Ovary (tissue), 10 donors: ENCODE measurements at places on chromosomes 4 and X. TPM values are rescaled to one million over a fixed set of nuclear protein-coding genes. Genes with fewer than 3 reads are reported as not detected.

Gene ETDB
- not detected for total RNA-seq

Gene ASB9
- 0.20 TPM for total RNA-seq

- no peaks in the 10 kb centered on the region for H3K4me1 ChIP-seq
- no peak overlapping the region for H3K27ac ChIP-seq
- H3K27me3 ChIP-seq, result no peaks in the 10 kb centered on the region
- DNase-seq, result no peak
- H3K36me3 ChIP-seq, result no peaks in the 10 kb centered on the region
Measured at GRCh38 chrX:24526616-24527015, 61.5 kb downstream of the PDK3 start.

DNA sequence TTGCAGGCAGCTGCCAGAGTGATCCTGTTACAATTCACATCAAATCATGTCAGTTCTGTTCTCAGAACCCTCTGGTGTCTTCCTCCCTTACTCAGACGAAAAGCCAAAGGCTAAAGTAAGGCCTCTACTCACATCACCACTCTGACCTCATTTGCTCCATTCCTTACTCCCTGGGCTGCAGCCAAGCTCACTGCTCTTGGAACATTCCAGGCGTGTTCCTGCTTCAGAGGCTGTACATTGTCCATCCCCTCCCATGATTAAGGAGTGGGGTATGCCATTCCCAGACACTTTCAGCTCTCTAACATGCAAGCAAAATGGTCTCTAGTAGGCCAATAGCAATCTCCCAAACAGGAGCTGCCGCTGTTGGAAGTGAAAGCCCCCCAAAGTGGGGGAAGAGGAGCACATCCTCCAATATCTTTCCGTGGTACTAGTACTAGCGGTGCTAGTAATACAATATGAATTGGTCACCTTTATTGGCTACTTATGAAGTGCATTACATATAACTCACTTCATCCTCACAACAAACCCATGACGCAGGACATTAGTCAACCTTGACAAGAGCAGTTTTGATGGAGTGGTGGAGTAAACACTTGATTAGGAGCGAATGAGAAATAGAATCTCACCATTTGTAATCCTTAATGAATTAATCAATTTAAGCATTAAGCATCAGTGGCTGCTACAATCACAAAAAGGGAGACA, 15.0 kb downstream of the GAB3 start:
- no peak overlapping the region for H3K4me3 ChIP-seq
- no peaks in the 10 kb centered on the region for H3K27me3 ChIP-seq
- H3K4me1 ChIP-seq, result peaks cover 2% of the 10 kb centered on the region

DNA sequence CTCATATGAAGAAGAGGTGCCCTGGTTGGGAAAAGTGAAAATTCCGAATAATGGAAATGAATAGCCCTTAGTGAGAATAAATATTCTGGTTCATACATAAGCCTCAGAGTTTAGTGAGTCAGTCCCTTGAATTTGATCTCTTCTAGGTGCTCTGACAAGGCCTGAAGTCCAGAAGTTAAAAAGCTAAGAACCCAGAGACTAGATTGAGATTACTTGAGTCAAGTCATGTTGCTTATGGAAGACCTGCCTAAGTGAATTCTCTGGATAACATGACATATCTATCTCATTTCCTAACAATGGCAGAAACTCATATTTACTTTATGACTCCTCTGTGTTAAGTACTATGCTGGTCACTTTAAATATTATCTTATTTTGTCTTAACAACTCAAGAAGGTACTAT, 10.5 kb upstream of the PRSS48 start:
- H3K4me1 ChIP-seq, result peaks cover 9% of the 10 kb centered on the region
- no peak for DNase-seq
- no peaks in the 10 kb centered on the region for H3K36me3 ChIP-seq
- no peak overlapping the region for H3K27ac ChIP-seq

GRCh38 chr4:64796581-64796980, 387.3 kb upstream of the TECRL start:
- H3K36me3 ChIP-seq, result no peaks in the 10 kb centered on the region
- no peak for DNase-seq
- H3K27me3 ChIP-seq, result no peaks in the 10 kb centered on the region
- H3K4me3 ChIP-seq, result no peak overlapping the region

- H3K27ac ChIP-seq, result no peak overlapping the region
- H3K36me3 ChIP-seq, result no peaks in the 10 kb centered on the region
- no peak overlapping the region for H3K4me3 ChIP-seq
- no peaks in the 10 kb centered on the region for H3K4me1 ChIP-seq
Measured at GRCh38 chrX:45083314-45083713, 117.4 kb downstream of the DIPK2B start.
